Panc1 (cell line): ENCODE measurements at places on chromosomes 12 and 14. TPM values are rescaled to one million over a fixed set of nuclear protein-coding genes. Genes with fewer than 3 reads are reported as not detected.

COL2A1 gene
- total RNA-seq, result 1.4 TPM

LMO3 gene
- total RNA-seq, result 0.51 TPM

CISTR gene
- total RNA-seq, result not detected

GRCh38 chr14:102898776-102899515 is 23.5 kb upstream of the AMN start:
- H3K27me3 ChIP-seq, result no peaks in the 10 kb centered on the region
- H3K4me1 ChIP-seq, result no peaks in the 10 kb centered on the region
- no peaks in the 10 kb centered on the region for H3K36me3 ChIP-seq
- DNase-seq, result no peak

GRCh38 chr12:51866762-51867161 is 18.2 kb upstream of the FIGNL2 start:
- no peaks in the 10 kb centered on the region for H3K36me3 ChIP-seq
- H3K27ac ChIP-seq, result no peak overlapping the region
- H3K27me3 ChIP-seq, result no peaks in the 10 kb centered on the region
- H3K4me1 ChIP-seq, result no peaks in the 10 kb centered on the region
- no peak for DNase-seq
- H3K4me3 ChIP-seq, result no peak overlapping the region

GRCh38 chr12:109932878-109933503 is 32.9 kb downstream of the TCHP start:
- DNase-seq, result no peak
- H3K27ac ChIP-seq, result no peak overlapping the region
- H3K36me3 ChIP-seq, result peaks cover 10% of the 10 kb centered on the region

DNA sequence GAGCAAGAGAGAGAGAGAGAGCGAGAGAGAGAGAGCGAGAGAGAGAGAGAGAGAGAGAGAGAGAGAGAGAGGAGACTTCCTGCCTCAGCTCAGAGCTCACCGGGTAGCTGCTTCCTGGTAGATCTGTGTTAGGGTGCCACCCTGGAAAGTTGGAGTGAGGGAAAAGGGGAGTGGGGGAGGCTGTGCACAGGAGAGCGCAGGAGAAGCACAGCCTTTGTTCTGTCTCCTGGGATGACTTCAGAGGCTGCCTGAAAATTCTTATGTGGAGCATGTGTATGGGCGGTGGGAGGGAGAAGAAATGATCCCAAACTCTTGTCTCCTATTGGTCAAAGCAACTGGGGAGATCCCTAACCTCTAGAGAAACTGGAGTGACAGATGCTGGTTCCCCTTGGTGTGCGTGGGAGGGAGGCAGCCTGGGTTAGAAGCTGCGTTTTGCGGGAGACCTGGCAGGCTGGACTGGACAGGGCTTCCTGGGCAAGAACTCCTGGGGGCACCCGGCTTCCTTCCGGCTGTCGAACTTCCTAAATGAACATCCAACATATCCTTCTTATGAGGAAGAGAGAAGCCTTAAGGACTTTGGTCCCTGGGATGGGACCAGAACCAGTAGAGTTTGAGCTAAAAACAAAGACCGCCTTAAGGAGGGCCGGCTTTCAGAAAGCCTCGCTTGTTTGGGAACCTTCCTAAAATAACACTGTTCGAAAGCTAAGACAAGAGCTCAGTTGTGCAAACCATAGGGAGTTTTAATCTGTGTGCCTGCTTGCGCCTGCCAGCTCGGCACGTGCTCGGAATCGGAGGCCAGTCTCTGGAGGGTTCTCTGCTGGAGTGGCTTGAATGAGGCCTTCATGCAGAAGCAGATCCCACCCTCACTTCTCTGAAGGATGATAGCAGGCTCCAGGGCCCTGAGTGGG is 30.4 kb upstream of the BEGAIN start:
- no peak overlapping the region for H3K27ac ChIP-seq
- H3K4me1 ChIP-seq, result no peaks in the 10 kb centered on the region; the same call in 1 of the 2 replicates
- H3K36me3 ChIP-seq, result no peaks in the 10 kb centered on the region
- no peaks in the 10 kb centered on the region for H3K27me3 ChIP-seq
- H3K4me3 ChIP-seq, result no peak overlapping the region
- no peak for DNase-seq

GRCh38 chr12:99381992-99382391 is 265.6 kb upstream of the GARIN6 start:
- no peaks in the 10 kb centered on the region for H3K36me3 ChIP-seq
- no peak overlapping the region for H3K27ac ChIP-seq
- no peaks in the 10 kb centered on the region for H3K27me3 ChIP-seq
- no peak overlapping the region for H3K4me3 ChIP-seq
- no peak for DNase-seq

GRCh38 chr12:52518574-52519386 is 1.4 kb downstream of the KRT5 start:
- no peaks in the 10 kb centered on the region for H3K27me3 ChIP-seq
- DNase-seq, result no peak
- peaks cover 8% of the 10 kb centered on the region; the same call in 1 of the 2 replicates for H3K4me1 ChIP-seq
- H3K4me3 ChIP-seq, result no peak overlapping the region
- no peaks in the 10 kb centered on the region for H3K36me3 ChIP-seq
- no peak overlapping the region for H3K27ac ChIP-seq

- H3K4me1 ChIP-seq, result no peaks in the 10 kb centered on the region
- H3K4me3 ChIP-seq, result no peak overlapping the region
- no peak overlapping the region; the same call in 1 of the 2 replicates for H3K27ac ChIP-seq
- no peak for DNase-seq
- H3K36me3 ChIP-seq, result no peaks in the 10 kb centered on the region
Observed at GRCh38 chr12:116642106-116642505, 82.9 kb downstream of the MAP1LC3B2 start.

DNA sequence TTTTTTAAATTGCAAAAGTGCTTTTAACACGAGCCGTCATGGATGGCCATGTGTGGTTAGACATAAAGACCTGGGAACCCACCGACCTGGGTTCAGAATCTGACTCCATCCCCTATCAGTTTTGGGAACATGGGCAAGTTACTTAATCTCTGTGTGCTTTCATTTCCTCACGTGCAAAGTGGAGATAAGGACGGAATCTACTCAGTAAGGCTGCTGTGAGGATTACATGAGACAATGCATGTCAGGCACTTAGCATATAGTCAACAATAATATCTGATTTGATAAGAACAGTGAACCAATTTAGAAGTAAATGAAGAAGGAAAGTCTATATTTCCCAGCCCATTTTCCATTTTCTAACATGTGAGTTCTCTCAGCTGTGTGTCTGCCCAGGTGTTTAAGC is 235.4 kb downstream of the SUDS3 start:
- no peak overlapping the region for H3K27ac ChIP-seq
- H3K27me3 ChIP-seq, result no peaks in the 10 kb centered on the region
- H3K4me1 ChIP-seq, result no peaks in the 10 kb centered on the region
- H3K36me3 ChIP-seq, result no peaks in the 10 kb centered on the region
- H3K4me3 ChIP-seq, result no peak overlapping the region

DNA sequence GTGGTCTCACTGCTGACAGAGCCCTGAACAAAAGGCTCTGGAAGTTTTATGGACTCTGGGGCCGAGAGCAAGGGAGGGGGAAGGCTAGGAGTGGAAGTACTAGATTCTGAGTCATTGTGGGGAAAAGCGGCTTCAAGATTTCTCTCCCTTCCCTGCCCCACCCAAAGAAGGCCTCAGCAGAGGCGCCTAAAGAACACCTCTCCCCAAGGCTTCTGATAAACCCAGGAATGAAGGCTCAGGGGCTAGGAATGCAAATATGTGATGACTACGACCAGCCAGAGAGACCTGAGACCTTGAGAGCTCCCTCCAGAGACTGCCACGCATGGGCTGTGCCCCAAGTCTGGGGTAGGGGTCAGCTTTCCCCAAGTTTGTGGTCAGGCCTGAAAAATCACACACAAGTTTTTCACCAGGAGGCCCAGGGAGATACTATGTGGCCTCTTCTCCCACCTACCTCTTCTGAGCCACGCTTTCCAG is 130.7 kb upstream of the HIF1A start:
- H3K36me3 ChIP-seq, result no peaks in the 10 kb centered on the region
- H3K4me1 ChIP-seq, result peaks cover 24% of the 10 kb centered on the region
- no peak for DNase-seq
- no peak overlapping the region for H3K27ac ChIP-seq
- H3K4me3 ChIP-seq, result no peak overlapping the region
